ENCODE measurements at places on chromosomes 7 and 10.

DNA sequence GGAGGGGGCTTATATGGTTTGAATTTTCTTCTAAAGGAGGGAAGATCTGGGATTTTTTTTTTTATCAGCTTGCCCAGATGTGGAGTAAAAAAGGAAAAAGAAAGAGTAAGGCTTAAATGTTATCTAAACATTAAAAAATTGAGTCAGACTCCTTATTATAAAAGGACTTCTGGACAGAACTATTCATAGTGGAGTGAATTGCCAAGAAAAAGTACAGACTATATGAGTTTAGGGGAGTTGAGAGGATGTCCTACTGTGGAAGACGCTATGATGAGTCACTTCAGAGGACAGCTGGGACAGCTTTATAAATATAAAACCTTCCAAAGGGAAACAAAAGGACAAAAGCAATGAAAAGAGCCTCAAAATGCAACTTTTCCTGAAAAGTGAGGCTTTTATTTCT lies 73.0 kb downstream of the TFPI2 start:
- DNase-seq, result no peak

GRCh38 chr10:89167915-89168314 lies 39.2 kb downstream of the CH25H start:
- DNase-seq, result no peak

GRCh38 chr7:10875080-10875479 lies 98.6 kb upstream of the PHF14 start:
- DNase-seq, result no peak

DNA sequence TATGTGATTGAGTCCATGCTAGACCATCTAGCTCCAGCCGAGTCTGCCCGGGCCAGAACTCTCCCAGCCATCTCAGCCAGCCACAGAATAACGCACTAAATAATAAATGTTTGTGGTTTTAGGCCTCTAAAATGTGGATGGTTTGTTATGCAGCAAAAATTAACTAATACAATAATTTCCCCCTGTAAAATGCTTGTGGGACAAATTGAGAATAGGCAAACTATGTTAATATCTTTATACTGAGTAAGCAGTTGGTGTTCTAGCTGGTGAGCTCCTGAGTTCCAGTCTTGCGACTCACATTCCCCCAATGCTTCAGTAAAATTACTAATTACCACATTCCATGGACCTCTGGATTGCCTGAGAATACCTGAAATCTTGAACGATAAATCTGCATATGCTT lies 316.8 kb upstream of the NFE2L3 start:
- no peak for DNase-seq

GRCh38 chr10:116487522-116488430 lies 58.0 kb upstream of the PNLIP start:
- no peak for DNase-seq

- DNase-seq, result no peak
Measured at GRCh38 chr7:142381727-142382390, 124.0 kb upstream of the PRSS58 start.

- no peak for DNase-seq
Measured at GRCh38 chr10:110530131-110530831, 32.6 kb downstream of the DUSP5 start.

- no peak for DNase-seq
Measured at GRCh38 chr7:12716134-12716681, 28.8 kb downstream of the ARL4A start.

GRCh38 chr10:23826421-23826820 lies 382.5 kb upstream of the KIAA1217 start:
- DNase-seq, result no peak

DNA sequence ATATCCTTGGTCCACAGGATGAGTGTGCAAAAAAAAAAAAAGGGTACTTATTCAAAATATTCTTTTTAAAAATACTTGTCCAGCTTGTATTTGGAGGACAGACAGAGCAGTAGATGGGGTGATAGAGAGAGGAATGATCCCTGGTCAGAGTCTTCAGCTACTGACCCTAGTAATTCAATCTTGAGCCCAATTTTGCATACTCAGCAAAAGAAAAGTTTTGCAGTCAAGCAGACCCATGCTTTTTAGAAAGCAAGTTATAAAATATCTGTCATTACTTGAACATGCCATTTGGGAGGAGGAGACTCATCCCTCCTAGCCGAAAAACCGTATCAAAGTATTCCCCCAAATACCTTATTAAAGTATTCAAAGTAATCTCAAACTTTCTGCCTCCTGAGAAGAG lies 585.0 kb downstream of the KCNMA1 start:
- no peak for DNase-seq

DNA sequence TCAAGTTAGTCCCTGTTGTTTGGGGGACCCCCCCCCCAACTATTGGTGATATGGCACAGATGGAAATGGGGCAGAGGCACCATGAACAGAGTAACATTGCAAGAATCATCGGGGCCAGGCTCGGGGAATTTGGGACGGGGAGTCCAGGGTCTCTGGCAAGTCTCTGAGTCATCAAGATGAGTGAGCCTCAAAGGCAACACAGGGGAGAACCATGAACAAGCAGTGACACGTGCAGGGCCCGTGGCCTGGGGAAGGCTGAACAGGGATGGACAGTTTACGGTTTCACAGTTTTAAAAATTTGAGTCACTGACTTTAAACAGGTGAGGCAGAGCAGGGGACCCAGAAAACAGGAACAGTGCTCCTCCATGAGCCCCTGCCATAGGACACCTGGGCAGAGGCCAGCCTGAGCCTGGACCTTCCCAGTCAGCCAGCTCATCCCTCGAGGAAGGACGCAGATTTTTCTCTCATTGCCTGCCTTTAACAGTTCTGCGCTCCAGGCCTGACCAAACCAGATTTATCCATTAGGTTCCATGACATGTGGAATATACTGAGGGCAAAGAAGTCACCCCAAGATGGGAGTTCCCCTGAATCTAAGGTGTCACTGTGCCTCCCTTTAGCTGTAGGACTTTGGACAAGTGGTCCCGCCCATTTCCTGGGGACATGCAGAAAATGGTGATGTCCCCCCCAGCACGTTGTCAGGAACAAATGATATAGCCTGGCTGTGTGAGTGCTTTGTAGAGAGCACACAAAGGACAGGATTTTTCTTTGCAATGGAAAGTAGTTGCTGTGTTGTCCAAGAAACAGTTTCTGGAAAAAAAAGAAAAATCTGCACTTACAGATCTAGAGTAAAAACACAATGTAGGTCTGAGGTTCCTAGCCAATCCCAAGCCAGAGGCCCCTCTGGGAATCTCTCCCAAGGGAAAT lies 23.8 kb downstream of the CHST15 start:
- DNase-seq, result no peak

DNA sequence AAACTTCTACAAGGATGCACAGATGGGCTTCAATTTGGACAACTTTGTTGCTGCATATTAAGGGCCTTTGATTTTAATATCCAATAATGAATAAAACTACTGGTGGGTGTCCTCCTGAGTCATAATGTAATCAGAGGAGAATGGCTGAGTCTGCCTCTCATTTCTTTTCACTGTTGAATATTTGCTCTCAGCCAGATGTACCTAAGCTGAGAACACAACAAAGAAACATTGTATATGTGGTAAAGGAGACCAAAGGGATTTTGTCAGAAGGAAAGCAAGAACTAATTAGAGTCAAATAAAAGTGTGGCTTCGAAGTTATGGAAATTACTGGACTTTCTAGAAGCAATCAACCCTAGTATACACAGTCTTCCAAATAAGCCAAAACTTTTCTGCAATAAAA lies 131.0 kb upstream of the BET1 start:
- no peak for DNase-seq

GRCh38 chr10:27986821-27987220 lies 12.1 kb downstream of the ODAD2 start:
- no peak for DNase-seq

DNA sequence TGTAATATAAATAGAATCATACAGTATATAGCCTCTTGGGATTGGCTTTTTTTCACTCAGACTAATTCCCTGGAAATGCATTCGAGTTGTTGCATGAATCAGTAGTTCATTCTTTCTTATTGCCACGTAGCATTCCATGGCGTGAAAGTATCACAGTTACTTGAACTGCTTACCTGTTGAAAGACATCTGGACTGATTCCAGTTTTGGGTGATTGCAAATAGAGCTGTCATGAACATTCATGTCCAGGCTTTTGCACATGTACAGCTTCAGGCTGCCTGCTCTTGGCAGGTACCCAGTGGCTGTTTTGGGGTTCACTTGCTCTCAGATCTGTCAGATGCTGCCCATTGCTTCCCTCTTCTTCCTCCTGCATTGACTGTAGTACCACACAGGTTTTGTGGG lies 54.9 kb downstream of the LRGUK start:
- peak; percentile 94 for DNase-seq

GRCh38 chr7:128145191-128145590 lies 95.9 kb upstream of the LEP start:
- no peak for DNase-seq

GRCh38 chr7:37673523-37673922 lies 10.0 kb upstream of the GPR141 start:
- DNase-seq, result no peak

DNA sequence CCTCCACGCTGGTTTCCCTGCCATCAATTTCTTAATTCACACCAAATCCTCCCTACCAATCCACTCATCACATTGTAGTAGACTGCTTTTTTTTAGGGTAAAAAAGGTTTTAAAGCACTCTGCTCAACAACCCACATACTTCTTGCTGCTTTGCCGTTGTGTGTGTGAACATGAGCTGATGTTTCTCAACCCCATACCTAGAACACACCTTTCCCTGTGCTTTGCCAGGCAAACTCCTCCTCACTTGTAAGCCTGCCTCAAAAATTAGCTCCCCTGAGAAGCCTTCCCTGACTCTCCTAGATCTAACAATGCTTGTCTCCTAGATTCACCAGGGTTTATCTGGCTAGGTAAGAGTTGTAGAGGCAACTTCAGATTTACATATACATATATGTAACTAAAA lies 119.0 kb upstream of the FAM133B start:
- DNase-seq, result no peak

GRCh38 chr10:133024704-133025557 lies 62.8 kb upstream of the ADGRA1 start:
- DNase-seq, result no peak

- no peak for DNase-seq
Measured at GRCh38 chr7:143384148-143384547, 3.0 kb downstream of the ZYX start.

GRCh38 chr7:43385856-43386255 lies 197.1 kb upstream of the STK17A start:
- peak; percentile 26 for DNase-seq

- DNase-seq, result no peak
Measured at GRCh38 chr10:4479342-4479741, 346.7 kb upstream of the AKR1E2 start.

DNA sequence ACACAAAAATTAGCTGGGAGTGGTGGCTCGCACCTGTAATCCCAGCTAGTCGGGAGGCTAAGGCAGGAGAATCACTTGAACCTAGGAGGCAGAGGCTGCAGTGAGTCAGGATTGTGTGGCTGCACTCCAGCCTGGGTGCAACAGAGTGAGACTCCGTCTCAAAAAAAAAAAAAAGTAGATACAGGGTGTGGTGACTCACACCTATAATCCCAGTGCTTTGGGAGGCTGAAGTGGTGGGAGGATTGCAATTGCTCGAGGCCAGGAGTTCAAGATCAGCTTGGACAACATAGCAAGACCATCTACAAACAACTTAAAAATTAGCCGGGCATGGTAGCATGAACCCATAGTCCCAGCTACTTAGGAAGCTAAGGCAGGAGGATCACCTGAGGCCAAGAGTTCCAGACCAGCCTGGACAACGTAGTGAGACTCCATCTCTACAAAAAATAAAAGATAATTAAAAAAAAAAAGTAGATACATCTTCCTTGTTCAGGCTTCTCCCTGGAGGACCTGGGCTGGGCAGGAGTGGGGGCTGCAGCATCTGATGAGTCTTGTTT lies 2.0 kb downstream of the MOSPD3 start:
- no peak for DNase-seq

DNA sequence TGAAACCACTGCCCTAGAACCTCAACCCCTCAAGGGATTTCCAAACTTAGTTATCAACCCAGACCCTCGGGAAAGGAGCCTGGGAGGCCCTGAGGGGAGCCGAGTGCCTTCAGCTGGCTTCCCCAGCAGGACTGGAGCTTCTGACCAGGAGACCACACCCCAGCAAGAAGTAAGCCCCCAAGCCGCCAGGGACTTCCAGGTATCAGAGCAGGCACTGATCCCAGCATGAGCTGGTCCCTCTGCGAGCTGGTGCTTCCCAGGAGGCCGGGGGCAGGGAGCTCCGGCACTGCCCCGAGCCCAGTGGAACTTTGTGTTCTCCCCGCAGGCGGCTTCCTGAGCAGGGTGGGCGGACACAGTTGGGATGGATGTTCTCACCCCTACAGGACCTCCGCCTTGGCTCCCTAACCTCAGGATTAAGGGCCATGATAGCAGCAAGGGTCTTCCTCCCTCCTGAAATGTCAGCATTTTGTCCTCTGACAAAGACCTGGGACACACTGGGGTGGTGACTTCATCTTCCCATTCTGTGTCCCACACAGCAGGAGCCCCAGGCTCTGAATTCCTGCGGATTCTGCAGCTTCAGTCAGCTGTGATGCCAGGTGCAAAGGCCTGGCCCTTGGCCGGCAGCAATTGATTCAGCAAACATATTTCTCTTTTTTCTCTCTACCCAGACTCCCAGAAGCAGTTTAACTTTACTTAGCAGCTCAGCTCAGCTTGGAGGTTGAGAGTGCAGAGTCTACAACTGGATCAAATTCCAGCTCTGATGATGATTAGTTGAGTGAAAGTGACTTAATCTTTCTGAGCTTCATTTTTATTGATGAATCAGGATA lies 11.6 kb downstream of the ATP6V0E2 start:
- no peak for DNase-seq

GRCh38 chr7:1193593-1194424 lies 33.8 kb upstream of the ZFAND2A start:
- no peak for DNase-seq

- no peak for DNase-seq
Measured at GRCh38 chr10:121645696-121646095, 47.5 kb upstream of the FGFR2 start.

DNA sequence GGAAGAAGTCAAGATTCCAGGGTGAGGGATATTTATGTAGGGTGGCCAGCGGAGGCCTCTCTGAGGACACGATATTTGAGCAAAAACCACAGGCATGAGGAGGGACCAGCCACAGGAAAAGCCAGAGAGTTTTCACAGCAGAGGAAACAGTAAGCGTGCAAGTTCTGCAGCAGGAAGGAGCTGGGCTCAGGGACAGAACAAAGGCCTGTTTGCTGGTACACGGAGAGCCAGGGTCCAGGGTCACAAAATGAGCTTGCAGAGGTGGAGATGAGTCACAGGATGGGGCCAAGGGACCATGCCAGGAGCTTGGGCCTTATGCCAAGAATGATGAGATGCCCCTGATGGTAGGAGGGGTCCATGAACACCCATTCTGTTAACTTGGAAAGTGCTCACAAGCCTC lies 283.5 kb downstream of the PLXNA4 start:
- DNase-seq, result no peak

DNA sequence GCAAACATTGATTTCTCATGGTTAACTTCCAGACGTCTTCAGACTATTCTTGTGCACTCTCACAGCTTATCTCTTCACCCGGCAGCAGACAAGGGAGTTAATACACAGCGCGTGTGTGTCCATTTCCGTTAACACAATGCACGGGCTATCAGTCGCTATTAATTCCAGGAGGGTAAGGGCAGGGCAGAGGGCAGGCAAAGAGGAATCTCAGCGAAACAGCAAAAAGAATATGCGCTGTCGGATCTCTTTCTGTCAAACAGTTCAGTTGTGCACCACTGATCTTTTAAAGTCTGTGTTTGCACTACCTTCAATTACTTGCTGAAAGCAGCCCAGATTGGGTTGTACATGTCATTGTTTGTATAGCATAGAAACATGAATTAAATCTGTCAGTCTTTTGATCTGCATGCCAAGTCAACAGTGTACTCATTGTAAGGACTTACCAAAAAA lies 41.1 kb upstream of the CABCOCO1 start:
- no peak for DNase-seq
